Stimulated activated CD4-positive, alpha-beta T cell treated with anti-CD3 and anti-CD28 coated beads, TNF-alpha, amount 100 ng/mL, for 24 hours (primary cell): ENCODE measurements at places on chromosomes 7 and 10.

DNA sequence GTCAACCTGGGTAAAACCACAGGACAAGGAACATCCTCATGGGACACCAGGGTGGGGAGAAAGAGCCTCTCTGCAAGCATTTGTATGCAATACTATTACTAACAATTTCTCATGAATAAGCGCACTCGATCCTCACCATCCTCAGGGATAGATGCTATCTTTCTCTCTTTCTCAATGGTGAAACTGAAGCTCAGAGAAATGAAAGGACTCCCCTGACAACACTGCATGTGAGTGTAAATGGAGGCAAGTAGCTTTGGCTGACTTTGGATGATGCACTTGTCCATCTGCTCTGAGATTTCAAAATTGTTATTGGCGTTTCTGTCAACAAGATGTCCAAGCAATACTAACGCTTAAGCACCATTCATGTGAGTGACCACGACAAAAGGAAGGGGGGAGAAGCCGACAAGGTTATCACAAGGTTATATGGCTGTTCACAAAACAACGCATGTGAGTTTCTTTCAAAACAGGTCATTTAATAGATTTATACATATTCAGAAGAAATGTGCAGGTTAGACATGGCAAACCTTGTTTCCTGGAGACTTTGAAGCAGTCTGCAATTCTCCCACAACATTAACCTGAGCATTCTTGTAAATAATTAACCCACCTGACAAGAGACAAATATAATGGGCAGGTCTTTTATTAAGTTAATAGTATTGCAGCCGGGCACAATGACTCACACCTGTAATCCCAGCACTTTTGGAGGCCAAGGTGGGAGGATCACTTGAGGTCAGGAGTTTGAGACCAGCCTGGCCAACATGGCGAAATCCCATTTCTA is 54.0 kb downstream of the IFIT5 start:
- no peak for DNase-seq

DNA sequence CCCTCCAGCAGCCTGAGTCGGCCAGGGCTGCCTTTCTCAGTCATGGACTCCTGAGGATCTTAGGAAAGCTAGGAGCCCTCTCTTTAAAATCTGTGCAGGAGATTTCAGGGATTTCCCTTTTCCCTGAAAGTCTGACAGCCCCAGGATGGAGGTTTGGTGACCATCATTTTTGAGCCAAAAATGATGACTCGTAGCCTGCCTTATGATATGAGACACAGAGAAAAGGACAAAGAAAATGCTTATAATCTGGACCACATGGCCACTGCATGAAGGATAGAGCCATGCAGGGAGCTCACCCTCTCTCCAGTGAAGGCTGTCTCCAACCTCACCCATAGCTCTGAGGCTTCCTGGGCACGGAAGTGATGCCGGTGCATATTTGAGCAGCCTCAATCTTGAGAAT is 106.6 kb upstream of the CHST15 start:
- no peak for DNase-seq

GRCh38 chr7:105617280-105618015 is 36.2 kb upstream of the EFCAB10 start:
- DNase-seq = no peak

- DNase-seq = peak; percentile 19
Observed at GRCh38 chr10:6542999-6543430, 37.1 kb downstream of the PRKCQ start.

- no peak for DNase-seq
Observed at GRCh38 chr7:112669306-112669705, 120.9 kb downstream of the TMEM168 start.

GRCh38 chr7:75991531-75992082 is 2.8 kb downstream of the TMEM120A start:
- no peak for DNase-seq
